ENCODE measurements at places on chromosomes 1 and 21.
A peak's percentile ranks its signal among the peaks of the same experiment; 100 is the strongest.

DNA sequence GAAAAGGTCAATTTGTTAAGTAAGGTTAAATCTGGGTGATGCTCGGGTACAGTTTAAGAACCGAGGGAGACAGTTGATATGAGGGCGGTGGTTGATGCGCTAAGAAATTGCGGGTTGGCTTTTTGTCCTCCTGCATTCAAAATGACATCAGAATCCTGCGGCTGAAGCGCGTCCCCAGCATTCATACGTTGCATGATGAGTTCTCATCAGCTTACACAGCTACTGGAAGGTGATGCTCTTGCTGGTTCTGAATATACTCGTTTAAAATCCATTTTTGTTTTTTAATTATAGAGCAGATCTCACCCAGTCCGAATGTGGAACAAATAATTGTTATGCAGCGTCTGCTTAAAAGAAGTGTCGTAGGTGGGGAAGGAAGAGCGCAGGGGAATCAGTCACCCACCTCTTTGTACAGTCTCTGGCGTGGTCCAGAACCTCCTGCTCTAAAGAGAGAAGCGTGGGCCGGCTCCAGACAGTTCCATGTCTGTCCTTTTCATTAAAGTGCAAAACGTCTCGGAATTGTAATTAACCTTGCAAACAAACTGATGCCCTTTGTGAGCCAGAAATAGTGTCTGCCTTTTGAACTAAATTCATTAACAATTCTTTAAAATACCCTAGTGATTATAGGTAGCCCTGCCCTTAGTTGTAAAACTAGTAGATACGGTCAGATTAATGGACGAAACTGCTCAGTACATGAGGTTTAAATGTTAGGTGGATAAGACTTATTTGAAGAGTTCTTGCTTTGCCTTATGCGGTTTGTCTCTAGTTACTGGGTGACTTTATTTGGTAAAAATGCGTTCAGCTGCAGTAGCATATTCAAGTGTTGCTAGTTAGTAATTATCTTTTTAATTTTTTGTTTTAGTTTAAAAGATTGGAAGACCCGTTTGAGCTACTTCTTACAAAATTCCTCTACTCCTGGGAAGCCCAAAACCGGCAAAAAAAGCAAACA lies 741 bp downstream of the RGS2 start:
- peak; percentile 24 for DNase-seq

- no peak for DNase-seq
These were observed 49.3 kb downstream of the ADAMTS1 start for GRCh38 chr21:26795866-26796329.

- peak; percentile 53 for DNase-seq
These were observed 14.0 kb upstream of the SYNC start for GRCh38 chr1:32716312-32717148.

DNA sequence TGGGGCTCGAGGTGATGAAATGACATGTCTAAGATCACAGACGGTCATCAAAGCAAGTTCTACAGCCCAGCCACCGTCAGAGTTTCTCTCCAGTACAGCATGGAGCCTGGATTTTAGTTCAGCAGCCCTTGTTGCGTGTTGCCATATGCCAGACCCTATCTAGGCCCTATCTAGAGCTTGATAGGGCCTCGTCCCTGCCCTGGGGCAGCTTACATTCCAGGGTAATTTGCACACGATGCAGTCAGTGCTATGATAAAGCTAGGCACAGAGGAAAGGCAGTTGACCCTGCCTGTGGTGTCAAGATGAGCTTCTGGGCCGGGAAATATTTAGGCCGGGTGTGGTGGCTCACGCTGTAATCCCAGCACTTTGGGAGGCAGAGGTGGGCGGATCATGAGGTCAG lies 18.9 kb downstream of the ETV3L start:
- DNase-seq = no peak

GRCh38 chr1:112527266-112528010 lies 18.7 kb downstream of the WNT2B start:
- no peak for DNase-seq

DNA sequence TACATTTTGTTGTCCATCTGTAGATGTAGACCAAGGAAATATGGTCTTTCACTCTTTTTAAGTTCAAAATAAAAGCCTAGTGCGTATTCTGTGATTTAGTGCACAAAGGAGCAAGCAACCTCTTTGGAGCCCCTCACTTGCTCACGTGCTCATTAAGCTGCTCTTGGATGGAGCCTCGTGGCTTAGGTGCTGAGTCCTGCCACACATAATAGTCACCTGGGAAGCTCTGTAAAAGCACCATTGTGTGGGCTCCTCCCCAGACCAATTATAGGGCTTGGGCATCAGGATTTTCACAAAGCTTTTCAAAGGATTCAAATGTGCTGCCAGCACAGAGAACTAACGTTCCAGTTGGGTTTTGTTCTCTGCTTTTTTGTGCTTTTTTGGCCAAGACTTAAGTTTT lies 85.0 kb downstream of the PCP4 start:
- DNase-seq = no peak

GRCh38 chr1:169044296-169044695 lies 62.2 kb upstream of the ATP1B1 start:
- DNase-seq = no peak

GRCh38 chr1:85440612-85441011 lies 24.3 kb downstream of the DDAH1 start:
- no peak for DNase-seq

- no peak for DNase-seq
These were observed 46.1 kb upstream of the FBXO28 start for GRCh38 chr1:224067621-224068457.

GRCh38 chr1:213397638-213398037 lies 346.6 kb downstream of the RPS6KC1 start:
- no peak for DNase-seq

DNA sequence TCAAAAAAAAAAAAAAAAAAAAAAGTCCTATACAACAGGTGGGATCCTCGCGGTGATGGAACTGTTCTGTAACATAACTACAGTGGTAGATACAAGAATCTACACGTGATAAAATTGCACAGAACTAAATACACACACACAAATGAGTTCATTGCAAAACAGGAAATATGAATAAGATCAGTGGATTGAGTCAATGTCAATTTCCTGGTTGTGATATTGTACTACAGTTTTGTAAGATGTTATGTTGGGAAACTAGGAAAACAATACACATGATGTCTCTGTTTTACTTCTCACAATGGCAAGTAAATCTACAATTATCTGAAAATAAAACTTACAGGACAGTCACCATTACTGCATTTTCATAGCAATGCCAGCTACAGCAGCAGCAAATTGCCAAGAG lies 59.8 kb downstream of the ITGB3BP start:
- DNase-seq = no peak

DNA sequence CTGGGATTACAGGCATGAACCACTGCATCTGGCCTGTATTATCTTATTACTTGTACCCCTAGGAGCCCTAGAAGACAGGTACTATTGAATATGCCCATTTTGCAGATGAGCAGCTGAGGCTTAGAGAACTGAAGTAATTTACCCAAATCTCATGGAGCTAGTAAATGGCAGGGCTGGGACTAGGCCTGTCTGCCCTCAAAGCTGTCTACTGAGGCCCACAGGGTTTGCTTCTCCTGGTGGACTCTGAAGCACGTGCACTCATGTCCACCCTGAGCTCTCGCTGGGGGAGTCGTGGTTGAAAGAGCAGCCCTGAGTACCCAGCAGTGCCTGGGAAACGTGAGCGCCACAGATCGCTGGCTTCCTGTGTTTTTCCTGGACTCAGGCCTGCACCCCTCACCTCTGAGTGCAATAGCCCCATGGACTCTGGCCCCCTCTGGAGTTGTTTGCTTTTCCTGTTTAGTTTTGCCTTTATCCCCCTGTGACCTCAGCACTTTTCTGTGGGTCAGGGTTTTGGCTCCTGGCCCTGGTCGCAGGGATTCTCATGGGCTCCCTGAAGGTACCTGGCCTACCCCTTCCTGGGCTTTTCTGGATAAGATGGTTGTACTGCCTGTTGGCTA lies 52.4 kb downstream of the ARHGEF10L start:
- no peak for DNase-seq

- DNase-seq = no peak
These were observed 343.0 kb downstream of the USP25 start for GRCh38 chr21:16072737-16073136.

- DNase-seq = no peak
These were observed 3.7 kb upstream of the UCK2 start for GRCh38 chr1:165823552-165824268.

Measured in stimulated activated CD4-positive, alpha-beta T cell treated with anti-CD3 and anti-CD28 coated beads, Interleukin-12 subunit alpha, Interleukin-12 subunit beta, amount 100 ng/mL, for 24 hours (primary cell).